ENCODE measurements at places on chromosomes 7 and 10.
A peak's percentile ranks its signal among the peaks of the same experiment; 100 is the strongest.

DNA sequence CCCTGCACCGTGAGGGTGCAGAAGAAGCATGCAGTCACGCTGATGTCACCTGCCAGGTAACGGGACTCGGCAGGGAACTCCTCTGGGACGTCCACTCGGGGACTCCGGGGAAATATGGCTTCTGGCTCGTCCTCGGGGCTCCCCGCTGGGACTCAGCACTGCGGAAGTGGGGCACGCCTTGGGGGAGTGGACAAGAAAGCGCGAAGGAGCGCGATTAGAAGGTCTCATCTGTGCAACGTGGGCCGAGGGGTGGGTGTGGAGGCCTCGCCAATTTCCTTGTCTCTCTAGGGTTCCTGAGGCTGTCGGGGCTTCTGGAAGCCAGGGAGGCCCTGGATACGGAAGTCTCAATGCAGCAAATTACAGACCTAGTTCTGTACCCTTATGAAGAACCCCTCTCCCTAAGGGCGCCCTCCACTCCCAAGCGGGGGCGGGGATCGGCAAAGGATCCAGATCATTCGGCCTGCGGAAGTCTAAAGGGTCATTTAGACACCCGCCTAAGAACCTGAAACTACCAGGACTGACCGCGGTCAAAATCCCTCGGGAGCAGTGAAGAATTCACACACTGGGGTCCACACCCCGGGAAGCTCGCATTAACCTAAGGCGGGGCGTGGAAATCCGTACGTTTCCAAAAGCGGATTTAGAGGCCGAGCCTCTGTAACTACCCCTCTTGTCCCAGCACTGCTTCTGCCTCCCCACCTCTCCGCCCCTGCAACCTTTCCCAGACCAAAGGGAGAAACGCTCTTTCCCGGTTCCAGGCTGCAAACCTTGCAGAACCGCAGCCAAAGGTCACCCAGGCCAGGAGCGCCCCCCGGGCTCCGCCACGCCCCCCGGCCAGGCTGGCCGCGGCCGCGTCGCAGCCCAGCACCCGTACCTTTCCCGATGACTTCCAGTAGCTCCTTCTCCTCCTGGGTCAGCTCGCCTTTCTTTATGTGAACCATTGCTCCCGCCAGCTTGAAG is 640 bp downstream of the ANKMY2 start:
- DNase-seq = peak; percentile 11

GRCh38 chr10:131702531-131703356 is 198.1 kb upstream of the PPP2R2D start:
- DNase-seq = no peak

DNA sequence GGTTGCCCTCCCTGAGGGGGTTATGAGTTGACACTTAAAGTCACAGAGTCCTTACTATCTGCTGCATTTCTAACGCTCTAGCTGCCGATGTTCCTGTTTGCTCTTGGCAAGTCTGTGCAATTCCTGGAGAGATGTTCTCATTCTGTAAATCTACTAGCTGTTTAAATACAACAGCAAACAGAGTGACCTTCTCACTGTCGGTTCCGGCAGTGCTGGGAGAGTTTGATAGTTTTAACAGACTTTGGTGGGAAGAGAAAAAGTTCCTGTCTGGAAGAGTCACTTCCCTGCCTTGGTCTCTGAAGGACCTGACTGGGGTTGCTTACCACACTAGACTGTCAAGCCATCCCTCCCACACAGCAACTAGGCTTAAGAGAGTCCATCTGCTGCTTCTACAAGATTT is 63.3 kb upstream of the ELMO1 start:
- DNase-seq = no peak

DNA sequence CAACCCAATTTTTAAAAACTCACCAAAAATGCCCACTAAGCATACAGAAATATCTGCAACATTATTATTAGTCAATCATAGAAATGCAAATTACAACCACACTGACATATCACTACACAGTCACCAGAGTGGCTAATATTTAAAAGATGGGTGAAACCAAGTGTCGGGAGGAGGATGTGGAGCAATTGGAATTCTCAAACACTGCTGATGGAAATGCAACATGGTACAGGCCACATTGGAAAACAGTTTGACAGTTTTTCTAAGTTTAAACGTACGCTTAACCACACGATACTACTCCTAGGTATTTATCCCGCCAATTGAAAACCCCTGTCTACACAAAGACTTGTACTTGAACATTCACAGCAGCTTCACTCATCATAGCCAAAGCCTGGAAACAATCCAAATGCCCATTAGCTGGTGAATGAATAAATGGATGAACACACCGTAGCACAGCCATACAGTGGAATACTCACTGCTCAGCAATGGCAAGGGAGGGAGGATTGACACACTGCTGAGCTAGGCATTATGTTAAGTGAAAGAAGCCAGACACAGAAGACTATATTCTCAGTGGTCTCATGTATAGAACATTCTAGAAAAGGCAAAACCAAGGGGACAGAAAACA is 16.3 kb downstream of the GCK start:
- no peak for DNase-seq

DNA sequence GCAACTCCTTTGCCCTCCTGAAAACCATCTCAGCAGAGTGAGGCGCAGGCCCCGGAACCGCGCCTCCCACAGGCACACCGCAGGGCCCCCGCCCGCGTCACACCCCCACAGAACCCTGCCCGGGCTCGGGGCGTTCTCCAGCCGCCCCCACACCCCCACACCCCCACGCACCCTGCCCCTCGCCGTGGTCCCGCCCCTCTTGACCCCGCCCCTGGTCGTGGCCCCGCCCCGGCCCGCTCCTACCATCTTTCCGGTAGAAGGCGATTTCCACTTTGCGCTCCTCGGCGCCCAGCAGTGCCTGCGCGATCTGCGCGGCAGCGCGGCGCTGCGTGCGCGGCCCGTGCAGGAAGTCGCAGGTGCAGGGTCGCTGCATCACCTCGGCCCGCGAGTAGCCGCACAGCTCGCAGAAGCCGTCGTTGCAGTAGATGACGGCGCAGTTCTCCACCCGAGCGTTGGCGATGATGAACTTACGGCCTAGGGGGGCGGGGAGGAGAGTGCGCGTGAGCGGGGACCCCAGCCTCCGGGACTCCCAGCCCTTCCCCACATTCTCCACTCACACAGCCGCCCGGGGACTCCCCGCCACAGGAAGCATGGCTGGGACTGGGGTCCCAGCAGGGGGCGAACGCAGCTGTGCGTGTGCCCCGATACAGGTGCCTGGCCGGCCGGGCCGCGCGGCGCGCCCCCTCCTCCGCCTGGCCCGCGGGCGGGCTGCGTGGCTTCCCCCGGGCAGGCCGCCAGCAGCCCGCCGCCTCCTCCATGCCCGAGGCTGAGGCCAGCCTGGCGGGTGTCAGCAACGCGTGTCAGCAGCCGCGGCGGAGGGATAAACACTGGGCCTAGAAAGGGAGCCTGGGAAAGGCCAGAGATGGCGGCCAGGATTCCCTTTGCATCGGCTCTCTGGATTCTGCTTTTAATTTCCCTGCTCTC is 3.4 kb downstream of the KCNH2 start:
- DNase-seq = peak; percentile 51

- DNase-seq = no peak
Observed at GRCh38 chr7:4269086-4269485, 413.0 kb upstream of the FOXK1 start.

DNA sequence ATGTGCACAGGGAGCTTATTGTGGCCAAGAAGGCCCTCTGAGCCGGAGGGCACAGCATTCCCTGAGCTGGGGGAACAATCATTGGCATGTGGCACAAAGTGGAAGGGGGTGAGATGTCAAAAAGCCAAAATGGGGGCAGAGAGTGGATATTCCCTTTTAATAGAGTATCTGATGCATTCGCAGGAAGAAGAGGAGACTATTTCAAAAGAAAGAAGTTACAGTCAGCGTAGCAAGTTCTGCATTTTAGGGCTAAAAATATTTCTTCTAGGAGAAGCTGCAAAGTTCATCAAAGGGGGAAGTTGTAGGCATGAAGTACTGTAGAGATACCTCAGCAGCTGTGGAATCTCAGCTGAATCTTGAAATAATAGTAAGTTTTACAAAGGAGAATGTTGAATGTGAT is 136.0 kb upstream of the WDR11 start:
- no peak for DNase-seq

DNA sequence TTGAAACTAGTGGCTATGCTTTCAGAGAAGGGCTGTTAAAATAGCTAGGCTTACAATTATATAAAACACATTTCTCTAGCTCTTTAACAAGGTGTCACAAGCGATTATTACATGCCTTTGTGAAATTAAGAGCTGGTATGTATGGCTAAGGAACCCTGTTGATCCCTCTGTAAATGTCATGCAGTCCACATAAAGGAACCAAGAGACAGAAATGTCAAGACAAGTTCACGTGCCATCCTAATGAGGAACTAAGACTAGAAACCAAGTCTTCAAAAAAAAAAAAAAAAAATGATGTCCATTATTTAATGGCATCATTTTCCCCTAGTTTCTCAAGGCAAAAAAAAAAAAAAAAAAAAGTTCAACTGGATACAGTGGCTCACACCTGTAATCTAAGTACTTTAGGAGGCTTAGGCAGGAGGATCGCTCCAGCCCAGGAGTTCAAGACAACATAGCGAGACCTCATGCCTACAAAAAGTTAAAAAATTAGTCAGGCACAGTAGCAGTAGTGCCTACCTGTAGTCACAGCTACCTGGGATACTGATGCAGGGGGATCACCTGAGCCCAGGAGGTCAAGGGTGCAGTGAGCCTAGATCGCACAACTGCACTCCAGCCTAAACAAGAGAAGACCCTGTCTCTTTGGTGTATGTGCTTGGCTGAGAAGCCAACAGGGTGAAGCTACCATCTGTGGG is 63.4 kb downstream of the SRPK2 start:
- DNase-seq = no peak

DNA sequence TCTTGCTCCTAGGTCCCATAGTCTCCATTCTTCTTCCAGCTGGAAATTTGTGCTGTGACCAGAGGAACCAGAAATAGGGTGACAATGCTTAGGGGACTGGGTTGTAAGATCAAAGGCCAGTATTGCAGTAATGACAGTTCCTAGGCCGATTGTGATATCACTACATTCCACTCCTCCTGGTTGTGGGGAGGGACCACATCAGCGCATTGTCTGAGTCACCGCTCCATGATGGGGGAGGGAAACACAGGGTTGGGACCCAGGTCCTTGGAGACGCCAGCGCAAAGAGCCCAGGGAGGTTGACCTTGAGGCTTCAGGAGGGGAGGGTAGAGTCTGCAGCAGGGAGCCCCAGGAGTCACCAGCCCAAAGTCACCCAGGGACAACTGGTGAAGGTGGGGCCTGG is 20.8 kb upstream of the GGCT start:
- no peak for DNase-seq

- DNase-seq = no peak
Observed at GRCh38 chr10:121753726-121754476, 155.7 kb upstream of the FGFR2 start.

DNA sequence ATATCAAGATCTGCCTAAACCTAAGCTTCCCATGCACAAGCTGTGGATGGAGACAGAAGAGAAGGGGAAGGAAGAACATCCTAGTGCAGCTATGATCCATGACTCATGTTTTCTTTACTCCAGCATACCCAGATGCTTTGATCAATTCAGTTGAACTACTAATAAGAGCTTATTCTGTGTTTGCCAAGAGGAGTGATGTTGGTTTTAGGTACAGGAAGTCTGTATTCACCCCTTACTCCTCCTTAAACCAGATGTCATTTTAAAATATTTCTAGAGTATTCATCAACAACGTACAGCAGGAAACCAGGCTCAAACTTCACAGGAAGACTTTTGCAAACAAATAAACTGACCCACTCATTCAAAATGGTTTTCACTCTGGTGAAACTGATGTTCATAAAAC is 29.2 kb downstream of the PANK1 start:
- DNase-seq = no peak

DNA sequence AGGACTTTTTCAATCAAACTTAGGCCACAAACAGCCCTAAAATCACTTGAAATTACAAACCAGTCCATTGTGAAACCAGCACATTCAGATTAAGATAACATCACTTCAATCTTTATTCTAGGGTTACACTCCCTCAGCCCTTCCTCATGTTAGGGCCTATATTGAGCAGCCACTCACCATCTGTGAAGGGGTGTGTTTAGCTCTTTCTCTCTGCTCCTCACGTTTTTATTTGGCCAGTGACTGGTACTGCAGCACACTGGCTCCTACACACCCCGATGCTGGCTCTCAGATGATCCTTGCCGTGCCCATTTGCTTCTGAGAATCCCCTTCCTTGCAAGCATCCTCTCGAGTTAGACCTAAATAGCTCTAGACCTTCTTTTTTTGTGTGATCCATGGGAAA is 604.5 kb downstream of the INHBA start:
- no peak for DNase-seq

- DNase-seq = no peak
Observed at GRCh38 chr7:39238234-39238869, 260.6 kb downstream of the POU6F2 start.

DNA sequence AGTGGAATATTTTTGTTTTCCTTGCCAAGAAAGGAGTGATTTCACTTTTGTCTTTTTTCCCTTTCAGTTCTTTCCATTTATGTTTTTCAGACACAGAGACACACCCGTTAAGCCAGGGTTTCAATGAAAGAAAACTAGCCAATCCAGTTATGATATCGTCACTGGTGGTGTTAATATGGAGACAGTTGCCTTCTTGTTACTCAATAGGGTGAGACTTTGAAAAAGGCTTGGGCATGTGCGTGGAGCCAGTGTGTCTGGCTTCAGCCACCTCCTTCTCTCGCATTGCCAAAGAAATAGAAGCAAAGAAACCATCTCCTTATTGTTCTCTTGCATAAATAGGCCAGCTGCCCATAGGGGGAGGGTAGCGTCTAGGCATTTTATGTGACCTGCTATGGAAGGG is 84.1 kb upstream of the DLX6 start:
- no peak for DNase-seq

GRCh38 chr10:112723876-112724275 is 226.2 kb upstream of the TCF7L2 start:
- no peak for DNase-seq

- no peak for DNase-seq
Observed at GRCh38 chr7:2168615-2169311, 64.0 kb downstream of the MAD1L1 start.

GRCh38 chr10:74039561-74040145 is 41.7 kb downstream of the VCL start:
- no peak for DNase-seq

DNA sequence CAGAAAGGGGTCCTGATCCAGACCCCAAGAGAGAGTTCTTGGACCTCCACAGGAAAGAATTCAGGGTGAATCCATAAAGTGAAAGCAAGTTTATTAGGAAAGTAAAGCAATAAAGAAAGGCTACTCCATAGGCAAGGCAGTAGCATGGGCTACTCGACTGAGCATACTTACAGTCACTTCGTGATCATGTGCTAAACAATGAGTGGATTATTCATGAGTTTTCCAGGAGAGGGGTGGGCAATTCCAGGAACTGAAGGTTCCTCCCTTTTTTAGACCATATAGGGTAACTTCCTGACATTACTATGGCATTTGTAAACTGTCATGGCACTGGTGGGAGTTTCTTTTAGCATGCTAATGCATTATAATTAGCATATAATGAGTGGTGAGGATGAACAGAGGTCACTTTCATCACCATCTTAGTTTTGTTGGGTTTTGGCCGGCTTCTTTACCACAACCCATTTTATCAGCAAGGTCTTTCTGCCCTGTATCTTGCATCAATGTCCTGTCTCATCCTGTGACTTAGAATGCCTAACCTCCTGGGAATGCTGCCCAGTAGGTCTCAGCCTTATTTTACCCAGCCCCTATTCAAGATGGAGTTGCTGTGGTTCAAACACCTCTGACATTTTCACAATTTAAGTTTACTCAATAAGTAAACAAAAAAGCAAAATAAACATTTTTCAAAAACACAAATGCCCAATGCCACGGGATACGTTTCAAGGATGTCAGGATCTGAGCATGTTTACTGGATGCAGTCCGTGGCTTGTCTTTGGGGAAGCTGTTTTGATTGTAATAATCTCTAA is 37.0 kb downstream of the ALOX5 start:
- no peak for DNase-seq

- DNase-seq = no peak
Observed at GRCh38 chr10:82190432-82191260, 315.7 kb downstream of the NRG3 start.

All from activated naive CD4-positive, alpha-beta T cell (primary cell).